ENCODE measurements at places on chromosomes 4 and X.

DNA sequence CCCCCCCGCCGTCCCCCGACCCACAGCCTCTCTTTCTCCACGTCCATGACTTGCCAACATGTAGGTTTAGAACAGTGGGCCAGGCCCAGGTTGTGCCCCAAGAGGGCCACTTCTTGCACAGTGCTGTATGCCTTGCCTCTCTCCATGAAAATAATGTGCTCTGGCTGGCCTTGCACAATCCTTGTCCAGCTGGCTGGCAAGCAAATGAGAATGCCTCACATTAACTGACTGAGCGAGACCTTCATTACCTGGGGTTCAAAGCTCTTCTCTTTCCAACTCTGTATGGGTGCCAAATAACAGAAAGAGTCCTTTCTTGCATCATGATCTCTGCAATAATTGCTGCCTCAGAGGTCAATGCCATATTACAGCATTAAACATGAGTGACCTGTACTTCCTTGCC, 416.6 kb downstream of the FGF13 start:
- DNase-seq, result no peak

GRCh38 chr4:87978681-87979080, 3.2 kb downstream of the SPP1 start:
- no peak for DNase-seq

GRCh38 chr4:29596228-29596627, 1123.9 kb upstream of the PCDH7 start:
- DNase-seq, result no peak

GRCh38 chr4:110493520-110493919, 17.6 kb downstream of the ENPEP start:
- DNase-seq, result no peak

DNA sequence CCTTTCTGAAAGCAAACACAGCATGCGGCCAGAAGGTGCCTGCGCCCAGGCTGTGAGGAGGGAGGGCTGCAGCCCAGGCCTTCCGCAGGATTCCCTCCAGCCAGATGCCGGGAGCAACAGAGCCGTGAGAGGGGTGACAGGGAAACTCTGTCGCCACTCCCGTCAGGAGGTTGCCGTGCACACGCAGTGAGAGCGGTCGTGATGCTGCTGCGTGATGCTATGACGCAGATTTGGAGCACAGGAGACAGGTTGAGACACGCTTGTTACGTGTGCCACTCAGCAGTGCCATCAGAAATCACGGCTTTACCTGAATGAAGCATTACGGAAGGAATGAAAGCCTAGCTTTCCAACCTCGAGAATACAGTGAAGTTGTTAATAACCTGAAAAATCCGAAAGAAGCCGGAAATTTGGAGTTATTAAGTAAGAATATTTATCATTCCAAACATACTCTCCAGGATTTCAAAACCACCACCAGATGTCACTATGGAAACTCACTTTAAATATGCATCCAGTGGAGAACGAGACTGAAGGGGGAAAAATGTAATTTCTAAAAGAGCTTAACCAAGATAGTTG, 54.4 kb downstream of the FAT1 start:
- peak; percentile 27 for DNase-seq

DNA sequence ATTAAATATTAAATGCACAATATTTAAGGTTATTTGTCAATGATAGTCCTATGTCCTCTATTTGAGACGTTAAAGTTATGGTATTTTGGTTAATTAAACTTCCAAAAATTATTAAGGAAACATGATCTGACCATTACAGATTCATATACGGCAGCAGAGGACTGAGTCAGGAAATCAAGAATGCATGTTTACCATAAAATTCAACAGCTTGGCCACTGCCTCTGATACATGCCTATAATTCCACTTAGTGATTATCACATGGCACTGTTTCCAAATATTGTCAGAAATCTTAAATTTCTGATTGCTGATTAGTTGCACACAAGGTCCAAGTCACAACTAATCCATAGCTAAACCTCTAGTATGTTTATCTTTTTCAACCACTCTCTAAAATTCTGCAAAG, 232.2 kb upstream of the UGT8 start:
- no peak for DNase-seq

- no peak for DNase-seq
Observed at GRCh38 chrX:69080855-69081465, 84.3 kb downstream of the PJA1 start.

GRCh38 chr4:52625216-52625615, 33.9 kb downstream of the USP46 start:
- no peak for DNase-seq

DNA sequence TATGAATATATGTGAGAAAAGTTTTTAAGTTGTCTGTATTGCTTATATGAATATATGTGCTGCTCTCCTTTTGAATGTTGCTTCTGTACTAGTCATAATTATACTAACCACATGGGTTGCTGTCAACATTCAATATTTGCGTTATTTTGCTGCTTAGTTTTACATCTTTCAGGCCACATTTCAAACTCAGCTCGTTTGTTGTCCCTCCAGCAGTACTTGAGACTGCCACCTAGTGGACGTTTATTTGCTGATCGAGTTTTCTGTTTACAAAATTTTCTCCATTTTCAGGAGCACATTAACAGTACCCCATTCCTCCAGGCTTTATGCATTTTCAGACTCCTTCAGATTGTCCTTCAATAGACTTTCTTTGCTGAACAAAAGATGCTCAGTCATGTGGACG, 75.8 kb downstream of the NUDT11 start:
- peak; percentile 13 for DNase-seq

DNA sequence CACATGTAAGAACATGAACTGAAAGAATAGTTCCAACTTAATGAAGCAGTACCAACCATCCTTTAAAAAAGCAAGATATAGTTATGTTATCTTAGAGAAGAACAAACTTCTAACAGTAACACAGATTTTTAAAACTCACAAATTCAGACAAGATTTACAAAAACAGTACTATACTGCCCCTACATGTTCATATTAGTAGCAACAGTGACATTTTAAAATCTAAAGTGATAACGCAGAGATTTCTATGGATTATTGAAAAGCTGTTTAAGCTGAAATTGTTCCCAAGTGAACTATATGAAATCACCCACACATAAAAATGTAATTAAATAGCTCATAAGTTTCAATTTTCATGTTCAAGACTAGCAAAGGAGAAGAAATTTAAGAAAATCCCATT, 166.0 kb downstream of the FBXW7 start:
- DNase-seq, result peak; percentile 34

DNA sequence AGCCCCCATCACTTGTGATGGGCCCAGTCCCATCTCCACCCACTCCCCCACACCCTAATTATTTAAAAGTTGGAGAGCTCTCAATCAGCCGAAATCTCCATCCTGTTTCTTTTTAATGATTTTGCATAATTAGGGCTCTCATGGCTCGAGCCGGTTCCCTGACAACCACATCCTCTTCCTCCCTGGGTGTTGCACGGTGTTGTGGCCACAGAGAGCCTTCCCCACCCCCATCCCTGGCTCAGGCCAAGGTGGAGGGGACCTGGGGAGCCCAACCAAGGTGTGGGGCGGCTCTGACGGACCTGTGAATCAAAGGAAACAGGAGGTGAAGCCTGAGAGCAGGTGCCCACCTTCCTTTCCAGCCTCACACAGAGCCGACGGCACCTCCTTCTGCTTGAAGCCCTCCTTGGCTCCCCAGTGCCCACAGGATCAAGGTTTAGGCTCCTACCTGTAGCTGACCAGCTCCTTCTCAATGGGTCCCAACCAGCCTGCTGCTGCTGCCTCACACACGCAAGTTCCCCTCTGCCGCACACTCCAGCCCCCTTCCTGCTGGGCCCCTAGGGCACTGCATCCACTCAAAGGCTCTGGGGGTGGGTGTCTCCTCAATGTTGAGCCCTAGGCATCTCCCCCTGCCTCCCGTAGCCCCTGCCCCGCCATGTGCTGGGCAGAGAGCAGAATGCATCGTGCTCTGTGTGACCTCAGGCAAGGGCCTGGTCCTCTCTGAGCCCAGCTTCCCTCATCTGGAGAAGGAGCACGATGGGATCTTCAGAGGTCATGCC, 68.7 kb downstream of the WFS1 start:
- no peak for DNase-seq

GRCh38 chrX:14508025-14508690, 21.2 kb upstream of the GLRA2 start:
- DNase-seq, result no peak

DNA sequence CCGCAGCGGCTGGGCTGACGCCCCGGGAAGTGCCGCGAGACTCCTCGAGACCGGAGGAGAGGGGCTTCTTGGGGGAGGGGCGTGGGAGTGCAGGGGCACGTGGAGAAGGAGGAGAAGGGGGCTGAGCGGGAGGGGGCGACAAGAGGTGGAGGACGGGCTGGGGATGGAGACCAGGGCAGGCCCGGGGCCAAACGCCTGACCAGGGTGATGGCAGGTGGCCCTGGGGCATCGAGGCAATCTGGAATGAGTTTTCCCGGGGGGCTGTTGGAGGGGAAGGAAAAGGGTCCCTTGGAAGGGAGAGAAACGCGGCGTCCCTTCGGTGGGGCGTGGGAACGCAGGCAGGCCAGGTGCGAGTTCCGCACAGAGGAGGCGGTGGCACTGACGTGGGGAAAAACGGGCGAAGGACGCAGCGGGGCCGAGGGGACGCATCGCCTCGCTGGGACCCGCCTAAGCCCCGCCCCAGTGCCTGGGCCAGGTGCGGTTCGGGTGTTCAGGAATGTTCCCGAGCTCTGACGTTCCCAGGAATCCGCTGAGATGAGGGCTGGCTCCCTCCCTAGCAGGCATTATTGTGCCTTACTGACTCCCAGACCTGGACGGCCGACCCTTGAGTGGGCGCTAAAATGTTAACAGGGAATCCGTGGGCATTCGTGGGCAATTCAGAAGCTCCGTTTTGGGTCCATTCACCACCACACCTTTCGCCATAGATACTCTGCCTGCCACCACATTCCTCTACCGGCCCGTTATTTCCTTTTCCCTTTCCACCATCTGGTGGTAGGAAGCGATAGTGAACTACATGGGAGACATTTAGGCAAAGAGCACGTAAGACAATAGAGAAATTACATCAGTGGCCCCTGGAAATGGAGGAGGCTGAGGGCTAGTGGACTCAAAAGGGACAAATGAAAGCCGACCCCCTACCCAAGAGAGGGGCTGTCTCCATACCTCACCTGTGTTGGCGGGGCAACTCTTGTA, 795 bp upstream of the SH3KBP1 start:
- peak; percentile 70 for DNase-seq

DNA sequence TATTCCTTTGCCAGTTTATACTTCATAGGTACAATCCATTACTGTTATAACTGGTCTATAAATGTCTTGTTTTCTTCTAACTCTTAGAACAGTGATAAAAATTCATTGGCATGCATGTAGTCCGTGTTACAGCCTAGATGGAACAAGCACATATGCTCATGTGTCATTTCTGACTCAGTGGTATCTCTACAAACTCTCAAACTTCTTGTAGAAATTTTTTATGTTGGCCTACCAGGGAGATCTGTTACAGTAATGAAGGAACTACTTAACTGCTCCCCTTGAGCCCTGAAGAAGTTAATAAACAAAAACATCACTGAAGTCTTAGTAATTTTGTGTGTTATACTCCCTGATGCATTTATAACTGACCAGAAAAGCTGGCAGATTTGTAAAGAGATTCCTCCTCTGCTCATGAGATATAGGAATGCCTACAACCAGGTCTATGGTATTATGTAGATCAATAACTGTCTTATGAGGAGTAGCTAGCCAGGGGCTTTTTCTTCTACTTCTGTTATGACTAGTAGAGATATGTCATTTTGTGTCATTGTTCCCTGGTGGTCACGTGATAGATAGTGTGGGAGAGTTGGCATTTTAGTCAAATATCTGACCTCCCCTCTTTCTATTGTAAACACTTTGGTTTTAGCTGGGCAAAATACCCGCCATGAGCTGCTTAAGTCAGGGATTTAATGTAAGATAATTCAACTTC, 53.7 kb upstream of the FAAH2 start:
- DNase-seq, result no peak

DNA sequence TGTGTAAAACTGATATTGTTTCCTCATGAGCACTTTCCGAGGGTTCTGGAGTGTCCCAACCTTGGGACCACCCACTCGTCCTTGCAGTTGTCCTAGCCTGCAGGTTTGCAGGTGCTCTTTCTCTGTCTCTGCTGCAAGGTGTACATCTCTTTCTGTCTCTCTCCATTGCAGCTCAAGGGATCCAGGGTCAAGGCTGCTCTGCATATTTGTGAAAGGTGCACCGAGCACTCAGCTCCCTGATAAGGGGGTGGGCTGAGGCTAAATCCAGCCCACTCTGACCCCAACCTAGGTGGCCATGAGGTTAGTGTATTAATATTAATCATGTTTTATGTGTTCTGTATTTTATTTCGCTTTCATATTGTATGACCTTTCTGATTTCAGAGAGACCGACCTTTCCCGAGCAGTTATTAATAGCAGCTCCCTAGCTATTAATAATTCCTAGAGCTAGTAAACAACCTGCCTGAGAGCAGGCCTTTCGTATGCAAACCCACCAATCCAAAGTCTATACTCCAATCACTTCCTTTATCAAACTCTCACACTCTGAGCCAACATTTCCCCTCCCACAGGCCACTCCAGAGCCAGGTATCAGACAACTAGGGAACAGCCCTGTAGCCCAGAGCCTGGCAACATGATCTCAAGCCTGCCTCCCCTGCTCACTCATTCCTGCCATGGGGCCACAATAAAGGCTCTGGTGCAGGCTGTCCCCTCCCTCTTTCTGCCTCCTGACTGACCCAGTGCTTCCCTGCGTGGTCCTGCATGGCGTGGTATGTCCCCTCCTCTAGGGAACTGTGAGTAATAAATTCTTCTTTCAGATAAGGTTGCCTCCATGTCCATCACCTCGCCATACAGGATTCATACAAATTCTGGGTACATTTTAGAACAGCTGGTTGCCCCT, 73.9 kb downstream of the SLC2A9 start:
- DNase-seq, result no peak

GRCh38 chr4:16443504-16444088, 217.3 kb upstream of the TAPT1 start:
- DNase-seq, result peak; percentile 47

- DNase-seq, result no peak
Observed at GRCh38 chr4:69473699-69474098, 22.0 kb downstream of the UGT2B4 start.

GRCh38 chrX:47936224-47936939, 67.4 kb downstream of the ZNF182 start:
- DNase-seq, result no peak

Data from endothelial cell of umbilical vein (primary cell).